ENCODE measurements at places on chromosomes 2 and 18.

DNA sequence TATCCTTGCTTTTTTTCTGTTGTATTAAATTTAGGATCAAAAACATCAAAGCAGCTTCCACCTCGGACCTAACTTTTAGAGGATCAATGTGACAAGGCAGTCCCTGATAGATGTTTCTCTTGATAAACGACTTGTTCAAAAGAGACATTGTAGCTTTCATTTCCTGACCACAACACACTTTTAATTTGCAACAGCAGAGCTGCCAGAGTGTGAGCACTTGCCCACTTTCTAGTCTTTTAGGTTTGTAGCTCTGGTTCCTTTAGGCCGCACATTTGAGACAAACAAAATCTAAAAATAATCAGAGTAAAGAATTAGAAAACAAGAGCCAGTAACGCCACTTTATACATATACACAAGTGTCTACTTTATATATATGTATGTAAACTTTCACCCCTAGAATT lies 3.1 kb downstream of the FIGN start:
- DNase-seq = no peak

DNA sequence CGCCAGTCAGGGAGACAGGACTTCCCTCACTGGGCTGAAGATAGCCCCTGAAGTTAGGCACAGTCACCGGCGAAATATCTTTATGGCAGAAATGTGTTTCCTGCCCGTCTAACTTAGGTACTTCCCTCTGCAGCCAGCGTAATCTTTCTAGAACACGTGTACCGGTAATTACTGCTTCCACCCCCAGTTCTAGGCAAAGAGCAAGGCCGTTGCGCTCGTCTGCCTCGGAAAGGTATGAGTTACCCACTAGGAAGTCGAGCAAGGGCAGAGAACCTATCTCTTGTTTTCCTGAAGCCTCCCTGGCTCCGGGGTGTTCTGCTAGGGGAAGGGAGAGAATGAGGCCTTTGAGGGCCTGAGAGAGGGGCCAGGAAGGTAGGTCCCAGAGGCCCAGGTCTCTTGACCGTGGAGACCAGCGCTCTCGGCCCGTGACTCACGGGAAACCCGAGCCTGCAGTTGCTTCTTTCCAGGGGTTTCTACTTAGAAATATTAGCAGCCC lies 70.0 kb downstream of the TWSG1 start:
- no peak for DNase-seq

GRCh38 chr2:196653843-196654242 lies 14.3 kb downstream of the CCDC150 start:
- DNase-seq = no peak

- DNase-seq = no peak
Measured at GRCh38 chr2:38806733-38807059, 28.7 kb downstream of the GEMIN6 start.

DNA sequence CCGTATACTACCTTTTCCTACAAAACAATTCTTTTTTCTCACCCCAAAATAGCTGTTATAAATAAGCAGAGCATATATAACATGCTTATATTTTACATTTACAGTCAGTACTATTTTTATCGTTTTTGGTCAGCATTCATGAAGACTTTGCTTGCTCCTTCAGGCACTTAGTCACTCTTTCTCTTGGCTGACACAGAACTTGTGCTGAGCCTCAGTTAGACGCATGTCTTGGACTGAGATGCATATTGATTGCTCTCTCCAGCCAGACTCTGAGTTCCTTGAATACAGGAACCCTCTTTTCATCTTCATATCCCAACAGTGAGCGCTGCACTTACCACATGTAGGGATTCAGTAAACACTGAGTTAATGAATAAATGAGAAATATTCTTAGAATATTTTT lies 158.3 kb downstream of the RTN4 start:
- no peak for DNase-seq

- DNase-seq = no peak
Measured at GRCh38 chr2:24220554-24221291, 45.9 kb downstream of the FAM228A start.

DNA sequence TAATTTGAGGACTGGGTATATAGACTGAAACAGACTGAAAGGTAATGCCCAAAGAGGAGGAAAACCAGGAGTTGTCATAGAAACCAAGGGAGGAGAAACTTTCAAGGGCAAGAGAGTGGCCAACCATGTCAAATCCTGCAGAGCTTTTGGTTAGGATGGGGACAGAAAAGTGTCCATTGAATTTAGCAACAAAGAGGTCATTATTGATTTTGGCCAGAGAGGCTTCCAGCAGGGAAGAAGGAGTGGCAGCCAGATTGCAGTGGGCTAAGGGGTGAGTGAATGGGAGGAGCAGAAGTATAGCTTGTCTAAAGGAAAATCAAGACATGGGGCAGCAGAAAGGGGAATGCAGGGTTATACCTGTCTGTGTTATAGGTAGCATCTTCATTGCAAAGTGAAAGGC lies 194.0 kb downstream of the CAMKMT start:
- DNase-seq = no peak

DNA sequence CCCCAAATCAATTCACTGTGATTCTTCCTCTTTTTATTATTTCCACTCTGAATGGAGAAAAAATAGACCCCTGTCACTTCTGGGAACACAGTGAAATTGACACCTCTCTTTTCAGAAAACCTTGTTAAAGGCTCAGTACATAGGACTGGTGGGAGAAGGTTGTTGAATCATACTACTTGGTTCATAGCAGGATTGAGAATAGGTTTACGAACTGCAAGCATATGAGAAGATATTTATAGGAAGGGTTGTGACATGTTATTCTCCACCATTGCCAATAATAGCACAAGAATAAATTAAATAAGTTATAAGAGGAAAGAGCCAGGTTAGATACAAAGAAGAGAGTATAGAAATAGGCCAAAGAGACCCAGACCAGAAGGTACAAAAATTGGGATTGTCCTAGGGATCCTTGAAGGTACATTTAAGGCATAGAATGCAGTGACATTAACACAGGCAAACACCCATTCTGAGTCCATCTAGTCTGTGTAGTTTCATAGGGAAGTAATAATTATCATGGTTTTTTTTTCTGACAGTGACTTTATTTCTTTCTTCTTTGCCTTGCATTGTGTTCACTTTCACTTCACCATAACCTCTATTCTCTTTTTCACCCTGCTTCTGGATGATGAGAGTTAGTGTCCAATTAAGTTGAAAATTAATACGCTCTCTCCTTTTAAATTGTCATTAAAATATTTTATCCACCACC lies 21.8 kb upstream of the SERPINE2 start:
- DNase-seq = no peak

- DNase-seq = no peak
Measured at GRCh38 chr2:145538661-145539350, 1018.9 kb upstream of the ZEB2 start.

DNA sequence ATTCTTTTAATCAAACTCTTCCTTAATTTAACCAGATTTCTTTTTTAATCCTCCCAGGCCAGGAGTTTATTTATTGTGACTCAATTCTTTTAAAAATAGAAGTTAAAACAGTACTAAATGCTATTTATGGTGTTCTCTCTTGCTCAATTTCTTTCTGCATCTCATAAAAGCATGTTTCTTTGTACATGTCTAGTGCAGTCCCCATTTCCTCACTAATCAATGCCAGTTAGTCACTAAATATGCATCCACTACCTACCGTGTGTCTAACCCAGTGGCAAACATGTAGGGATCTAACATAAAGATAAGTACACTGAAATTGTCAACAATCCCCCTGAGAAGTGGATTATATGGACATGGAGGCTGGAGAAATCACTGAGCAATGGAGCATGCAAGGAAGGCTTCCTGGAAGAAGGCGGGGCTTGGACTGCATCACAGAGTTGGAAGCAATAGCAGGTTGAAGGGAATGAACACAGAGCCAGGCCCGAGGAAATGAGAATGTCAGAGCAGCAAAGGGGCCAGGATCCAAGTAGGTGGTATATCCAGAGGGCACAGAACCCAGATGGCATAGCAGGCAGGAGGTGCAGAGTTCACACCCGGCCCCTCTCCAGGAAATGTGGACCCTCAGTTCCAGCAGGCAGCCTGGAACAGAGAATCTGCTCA lies 105.3 kb upstream of the FOSL2 start:
- no peak for DNase-seq

DNA sequence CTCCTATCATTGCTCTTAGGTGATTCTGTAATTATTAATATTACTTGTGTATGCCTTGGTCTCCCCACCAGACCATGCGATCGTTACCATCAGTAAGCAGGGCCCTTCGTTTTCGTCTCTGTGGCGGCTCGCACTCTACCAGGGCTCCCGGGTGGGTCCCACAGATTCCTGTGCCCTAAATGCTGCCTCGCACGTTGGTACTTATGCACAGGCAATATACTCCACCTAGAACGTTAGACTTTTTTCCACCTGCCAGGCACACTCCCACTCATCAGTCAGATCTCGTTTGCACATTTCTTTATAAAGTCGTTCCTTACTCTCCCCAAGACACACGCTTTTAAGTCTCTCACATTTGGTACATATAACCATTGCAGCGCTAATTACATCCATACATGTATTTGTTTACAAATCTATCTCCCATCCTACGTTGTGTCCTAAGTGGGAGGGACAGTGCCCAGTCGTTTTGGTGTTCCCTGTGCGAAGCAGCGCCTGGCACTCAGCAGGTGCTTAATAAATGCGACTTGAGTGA lies 901 bp downstream of the FEZ2 start:
- no peak for DNase-seq

GRCh38 chr2:44362207-44363015 lies 664 bp downstream of the CAMKMT start:
- DNase-seq = no peak

DNA sequence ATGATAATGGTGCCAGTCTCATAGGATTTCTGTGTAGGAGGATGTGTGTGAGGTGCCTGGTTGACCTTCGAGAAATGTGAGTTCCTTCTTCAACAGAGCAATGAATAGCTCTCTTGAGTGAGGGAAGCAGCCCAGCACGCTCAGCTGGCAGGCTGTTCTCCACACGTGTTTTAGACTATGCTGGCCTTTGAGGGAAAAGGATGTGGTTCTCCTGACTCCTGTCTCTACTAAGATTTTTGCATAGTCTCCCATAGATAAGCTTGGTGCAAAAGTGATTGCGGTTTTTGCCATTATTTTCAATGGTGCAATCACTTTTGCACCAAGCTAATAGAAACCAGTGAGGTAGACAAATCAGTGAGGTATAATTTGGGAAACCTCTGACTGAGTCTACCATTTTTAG lies 284.1 kb downstream of the SLC4A3 start:
- no peak for DNase-seq

- no peak for DNase-seq
Measured at GRCh38 chr2:3253913-3254441, 123.6 kb downstream of the EIPR1 start.

DNA sequence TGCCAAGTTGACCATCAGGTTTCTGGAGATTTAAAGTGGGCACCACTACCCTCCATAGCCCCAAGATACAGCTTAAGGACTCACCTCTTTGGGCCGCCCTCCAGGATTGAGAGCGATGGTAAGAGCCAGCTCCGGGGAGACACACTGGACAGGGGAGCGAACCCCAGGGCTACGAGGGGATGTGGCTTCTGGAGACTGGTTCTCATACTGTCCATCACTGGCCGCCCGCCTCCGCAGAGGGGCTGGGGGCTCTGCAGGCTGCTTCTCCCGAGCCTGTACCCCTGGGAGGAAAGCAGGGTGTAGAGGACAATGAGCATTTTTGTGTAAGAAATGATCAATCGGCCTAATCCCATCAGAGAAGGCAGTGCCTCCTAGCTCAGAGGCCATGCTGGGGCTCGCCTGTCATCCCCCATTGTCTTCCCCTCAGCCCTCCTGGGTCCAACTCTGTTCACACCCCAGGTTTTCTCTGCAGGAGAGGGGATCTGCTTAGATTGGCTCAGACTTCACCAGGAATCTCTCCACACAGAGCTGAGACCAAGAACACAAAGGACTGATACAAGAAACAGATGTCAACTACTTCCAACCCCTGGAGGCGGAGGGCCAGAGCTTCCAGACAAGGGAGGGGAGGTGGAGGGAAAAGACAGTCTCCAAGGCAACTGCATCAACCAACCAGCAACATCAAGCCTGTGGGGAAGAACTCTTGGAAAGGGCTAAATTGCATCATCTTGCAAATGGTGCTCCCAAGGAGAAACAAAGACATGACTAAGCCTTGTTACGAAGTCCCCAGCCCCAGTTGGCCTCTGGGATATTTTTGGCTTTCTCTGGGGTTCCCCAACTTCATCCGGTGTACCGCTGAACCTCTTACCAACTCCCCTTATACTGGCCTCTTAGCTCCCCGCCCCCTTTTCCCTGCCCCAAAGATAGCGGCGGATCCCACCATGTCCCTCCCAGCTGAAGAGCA lies 166.6 kb downstream of the TNS1 start:
- no peak for DNase-seq

DNA sequence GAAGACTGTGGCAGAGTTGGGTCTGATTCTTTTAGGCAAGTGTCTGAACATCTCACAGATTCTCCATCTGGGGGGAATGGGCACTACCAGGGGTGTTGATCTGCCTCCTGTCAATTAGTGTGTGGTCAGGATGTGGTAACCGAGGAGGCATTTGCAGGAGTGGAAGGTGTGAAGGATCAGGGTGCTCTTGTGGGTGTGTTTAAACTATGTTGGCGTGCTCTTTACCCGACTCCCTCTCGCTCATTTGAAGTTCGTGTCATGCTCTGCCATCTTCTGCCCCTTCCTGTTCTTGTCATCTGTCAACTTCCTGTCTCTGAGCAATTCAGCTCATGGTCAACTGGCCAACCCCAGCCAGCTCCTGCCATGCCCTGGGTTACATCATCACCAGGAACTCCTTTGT lies 107.9 kb downstream of the RTN4 start:
- no peak for DNase-seq

GRCh38 chr2:194015751-194016150 lies 1641.3 kb upstream of the SLC39A10 start:
- peak; percentile 71 for DNase-seq

- DNase-seq = no peak
Measured at GRCh38 chr2:236738030-236738429, 168.4 kb downstream of the ACKR3 start.

DNA sequence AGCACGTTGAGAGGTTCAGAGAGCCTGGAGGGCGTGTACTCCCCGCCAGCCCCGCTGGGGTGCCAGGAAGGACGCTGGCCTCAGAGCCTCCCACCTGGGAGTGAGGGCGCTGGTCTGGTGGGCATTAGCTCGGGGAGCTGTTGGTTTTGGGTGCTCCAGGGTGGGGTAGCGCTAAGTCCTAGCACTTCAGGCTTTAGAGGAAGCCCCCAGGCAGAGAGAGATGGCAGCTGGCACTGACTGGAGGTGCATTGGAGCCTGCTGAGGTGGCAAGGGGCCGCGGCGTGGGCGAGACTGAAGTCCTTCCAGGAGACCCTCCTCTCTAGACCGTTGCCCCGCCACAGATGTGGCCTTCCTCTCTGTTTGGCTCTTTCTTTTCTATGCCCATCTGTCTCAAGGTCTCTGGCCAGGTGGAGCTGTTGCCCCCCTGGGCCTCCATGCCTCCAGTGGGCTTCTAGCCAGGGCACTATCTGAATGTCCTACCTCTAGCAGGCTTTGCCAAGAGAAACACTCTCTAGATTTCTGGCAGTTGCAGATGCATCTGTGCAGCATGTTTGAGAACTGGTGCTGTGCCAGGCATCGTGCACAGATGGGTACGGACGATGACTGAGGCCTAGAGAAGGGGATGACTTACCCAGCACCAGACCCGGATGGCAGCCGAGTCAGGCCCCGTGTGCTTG lies 6.6 kb downstream of the CAPN10 start:
- no peak for DNase-seq

Measured in NCI-H774 (cell line).